ENCODE measurements at places on chromosomes 13 and 19.

- no peak for DNase-seq
These were observed 131.5 kb downstream of the SHISA2 start for GRCh38 chr13:25920277-25920676.

- no peak for DNase-seq
These were observed 7.3 kb downstream of the NKPD1 start for GRCh38 chr19:45153339-45154063.

GRCh38 chr19:11339254-11340098 lies at the start of gene RAB3D:
Gene RAB3D (minus strand): TSS chr19:11339657. CDS start chr19:11337399, 2,258 bp downstream.
- DNase-seq: peak; percentile 54

DNA sequence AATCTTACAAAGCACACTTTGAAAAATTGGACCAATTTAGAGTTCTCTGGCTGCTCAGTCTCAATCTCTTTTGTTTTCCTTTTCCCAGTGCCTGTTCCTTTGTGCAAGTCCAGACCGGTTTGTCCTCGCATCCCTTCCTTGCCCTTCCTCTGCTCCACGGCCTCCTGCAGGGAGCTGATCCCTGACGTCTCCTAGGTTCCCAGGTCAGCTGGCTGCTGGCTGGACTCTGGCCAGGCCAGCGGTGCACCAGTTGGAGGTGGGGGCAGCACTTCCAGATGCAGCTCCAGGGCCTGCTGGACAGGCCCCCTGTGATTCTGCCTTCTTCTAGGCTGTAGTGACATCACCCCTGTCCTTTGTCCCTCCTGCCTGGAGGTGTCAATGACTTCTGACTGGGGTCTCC lies 44.0 kb upstream of the KPNA3 start:
- no peak for DNase-seq

DNA sequence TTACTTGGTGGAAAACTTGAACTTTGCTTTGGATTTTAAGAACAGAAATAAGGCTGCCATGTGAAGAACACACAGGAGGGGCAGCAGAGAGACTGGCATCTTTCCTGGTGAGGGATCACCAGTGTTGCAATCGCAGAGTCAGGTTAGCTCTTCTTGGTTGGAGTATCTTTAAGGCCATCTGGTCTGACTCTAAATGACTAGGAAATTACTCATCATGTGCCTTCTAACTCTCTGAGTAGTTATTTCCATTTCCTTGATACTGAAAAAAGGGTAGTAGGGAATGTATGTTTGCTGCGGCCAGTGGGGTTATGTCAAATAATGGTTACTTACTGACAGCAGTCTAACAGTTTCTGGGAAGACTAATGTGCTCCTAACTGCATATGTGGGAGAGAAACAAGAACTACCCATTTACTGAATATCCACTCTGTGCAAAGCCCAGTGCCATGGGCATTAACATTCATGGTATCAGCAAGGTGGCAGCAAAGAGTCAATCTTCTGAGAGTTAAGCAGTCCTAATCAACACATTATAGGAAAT lies 122.1 kb downstream of the COG6 start:
- DNase-seq: no peak

GRCh38 chr19:5953680-5954213 lies 24.2 kb downstream of the RANBP3 start:
- no peak for DNase-seq

GRCh38 chr13:111304603-111305289 lies 15.7 kb upstream of the TEX29 start:
- no peak for DNase-seq

DNA sequence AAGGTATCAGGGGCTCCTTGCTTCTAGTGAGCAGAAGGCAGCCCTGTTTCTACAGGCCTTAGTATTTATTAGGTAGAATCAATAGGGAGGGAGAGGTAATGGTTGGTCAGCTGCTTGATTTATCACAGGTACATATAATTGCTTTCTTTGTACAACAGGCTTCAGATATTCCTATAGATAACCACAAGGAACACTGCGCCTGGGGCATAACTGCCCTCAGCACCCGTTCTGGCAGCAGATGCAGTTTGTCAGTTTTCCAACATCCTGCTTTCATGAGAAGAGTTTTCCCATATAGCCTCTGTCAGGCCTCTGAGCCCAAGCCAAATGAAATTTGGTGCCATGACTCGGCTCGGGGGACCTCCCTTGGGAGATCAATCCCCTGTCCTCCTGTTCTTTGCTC lies 12.4 kb upstream of the ZNF486 start:
- DNase-seq: no peak

DNA sequence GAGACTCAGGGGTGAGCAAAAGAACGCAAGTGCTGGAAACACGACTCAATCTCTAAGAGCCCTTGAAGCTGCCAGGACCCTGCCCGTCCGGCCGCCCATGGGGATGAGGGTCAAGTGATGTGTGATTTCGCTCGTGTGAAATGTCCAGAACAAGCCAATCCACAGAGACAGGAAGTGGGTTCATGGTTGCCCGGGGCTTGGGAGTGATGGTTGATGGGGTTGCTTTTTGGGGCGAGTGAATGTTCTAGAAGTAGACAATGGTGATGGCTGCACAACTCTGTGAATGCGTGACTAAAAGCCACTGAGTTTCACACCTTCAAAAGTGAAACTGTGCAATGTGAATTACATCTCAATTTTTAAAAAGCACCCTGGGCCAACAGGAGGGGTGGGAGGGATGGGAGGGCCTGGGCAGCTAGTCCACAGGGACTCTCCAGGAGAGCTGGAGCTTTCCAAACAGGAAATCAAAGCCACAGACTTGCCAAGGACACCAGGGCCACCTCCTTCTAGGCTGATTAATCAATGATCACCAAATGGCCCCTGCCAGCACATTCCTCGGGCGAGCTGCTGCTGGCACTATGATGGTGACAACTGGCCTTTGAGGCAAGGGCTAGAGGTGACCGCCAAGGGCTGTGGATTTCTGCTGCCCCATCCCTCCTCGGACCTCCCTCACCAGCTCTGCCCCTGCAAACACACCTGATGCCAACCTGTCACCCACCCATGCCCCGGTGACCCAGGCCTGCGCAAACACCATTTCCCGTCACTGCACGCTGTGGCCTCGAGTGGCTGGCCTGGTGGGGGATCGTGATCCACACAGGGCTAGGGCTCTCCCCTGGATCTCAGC lies 14.0 kb downstream of the DPP9 start:
- DNase-seq: no peak

DNA sequence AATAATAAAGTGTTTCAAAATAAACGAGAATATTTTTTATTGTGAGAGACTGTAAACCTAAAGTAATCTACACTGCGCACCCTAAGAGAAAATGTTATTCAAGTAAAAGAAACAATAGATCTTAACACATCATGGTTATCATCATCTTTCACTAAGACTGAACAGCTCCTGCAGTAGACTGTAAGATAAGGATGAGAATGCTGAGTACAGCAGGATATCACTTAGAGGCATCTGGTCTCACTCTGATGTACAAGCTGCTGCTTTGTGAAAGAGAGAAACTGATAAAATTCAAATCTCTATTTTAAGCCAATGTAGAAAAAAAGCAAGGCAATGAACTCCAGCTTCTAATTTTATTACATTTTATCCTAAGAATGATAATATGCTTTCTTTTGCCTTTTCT lies 261.7 kb upstream of the HTR2A start:
- DNase-seq: no peak

DNA sequence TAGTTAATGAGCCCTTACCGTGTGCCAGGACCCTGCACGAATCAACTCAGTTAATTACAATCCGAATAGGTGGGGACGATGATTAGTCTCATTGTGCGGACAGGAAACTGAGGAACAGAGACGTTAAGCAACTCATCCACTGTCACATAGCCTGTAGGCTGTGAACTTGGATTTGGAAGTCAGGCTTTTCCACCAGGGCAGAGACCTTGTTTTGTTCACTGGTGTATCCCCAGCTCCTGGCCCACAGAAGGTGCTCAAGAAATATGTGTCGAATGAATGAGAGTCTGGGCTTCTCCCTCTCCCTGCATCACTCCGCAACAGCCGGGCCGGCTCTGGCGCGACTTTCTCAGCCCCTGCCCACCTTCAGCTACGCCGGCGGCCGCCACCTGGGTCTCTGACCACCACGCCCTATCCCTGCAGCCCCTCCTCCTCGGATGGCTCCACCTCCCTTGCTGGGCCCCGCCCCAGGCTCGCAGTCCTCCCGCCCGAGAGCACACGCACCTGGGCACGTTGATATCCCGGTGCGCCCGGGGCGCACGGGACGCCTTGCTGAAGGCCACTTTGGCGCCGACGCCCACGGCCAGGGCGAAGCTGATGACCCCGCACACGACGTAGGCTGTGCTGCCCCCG lies 1.3 kb downstream of the SHISA7 start:
- no peak for DNase-seq

DNA sequence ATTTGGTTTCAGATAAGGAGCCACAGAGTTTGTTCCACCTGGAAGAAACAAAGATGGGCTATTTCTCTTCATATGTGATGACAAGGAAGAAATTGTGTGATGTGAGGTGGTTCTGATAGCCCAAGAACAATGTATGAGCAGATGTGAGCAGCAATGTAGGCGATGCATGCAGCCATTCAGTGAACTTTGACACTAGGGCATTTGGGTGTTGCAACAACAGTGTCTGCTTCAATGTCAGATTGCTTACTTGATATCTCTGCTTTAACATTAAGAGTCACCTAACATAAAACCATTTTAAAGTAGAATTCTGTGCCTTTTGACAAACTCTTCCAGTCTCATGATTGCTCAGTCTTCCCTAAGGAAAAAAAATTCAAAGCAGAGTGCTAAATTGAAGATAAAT lies 865.4 kb downstream of the SLITRK6 start:
- DNase-seq: no peak

DNA sequence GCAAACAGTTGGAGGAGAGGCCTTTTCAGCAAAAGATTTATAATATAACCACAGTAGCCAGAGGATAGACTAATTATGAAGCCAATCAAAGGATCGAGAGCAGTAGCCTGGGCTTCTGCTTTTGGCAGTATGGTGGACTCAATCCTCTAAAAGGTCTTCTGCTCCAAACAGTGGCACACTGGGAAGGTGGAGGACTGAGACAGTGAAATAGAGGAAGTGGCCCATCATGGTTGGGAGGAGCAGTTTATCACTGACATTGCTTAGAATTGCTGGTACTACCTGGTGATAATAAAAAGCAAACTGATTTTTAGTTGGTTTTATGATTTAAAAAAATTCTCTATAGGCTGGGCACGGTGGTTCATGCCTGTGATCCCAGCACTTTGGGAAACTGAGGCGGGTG lies 20.9 kb upstream of the PLAUR start:
- no peak for DNase-seq

- DNase-seq: no peak
These were observed 472.2 kb downstream of the KLF5 start for GRCh38 chr13:73531014-73531413.

DNA sequence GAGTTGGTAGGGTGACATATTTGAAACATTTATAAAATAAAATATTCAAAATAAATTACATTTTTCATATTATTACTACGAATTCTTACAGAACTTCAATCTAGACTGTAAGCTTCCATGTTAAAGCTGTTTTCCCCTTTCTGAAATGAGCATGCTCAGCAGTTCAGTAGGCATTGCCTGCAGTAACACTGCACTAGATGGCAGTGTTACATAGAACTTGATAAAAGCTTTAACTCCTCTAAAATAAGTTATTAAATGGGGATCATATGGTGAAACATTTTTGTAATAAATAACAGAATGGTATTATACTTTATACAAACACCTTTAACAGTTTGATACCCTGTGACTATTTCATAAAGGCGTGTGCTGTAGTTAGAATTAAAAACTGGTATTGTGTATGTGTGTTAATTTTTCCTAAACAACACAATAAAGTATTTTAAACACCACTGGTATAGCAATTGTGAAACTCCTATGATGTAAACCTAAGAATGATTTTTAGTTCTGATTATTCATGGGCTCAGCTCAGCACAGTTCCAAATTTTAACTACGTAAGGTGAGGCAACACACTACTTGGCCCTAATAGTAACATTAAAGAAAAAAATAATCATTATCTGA lies 11.6 kb upstream of the GPR18 start:
- DNase-seq: no peak

DNA sequence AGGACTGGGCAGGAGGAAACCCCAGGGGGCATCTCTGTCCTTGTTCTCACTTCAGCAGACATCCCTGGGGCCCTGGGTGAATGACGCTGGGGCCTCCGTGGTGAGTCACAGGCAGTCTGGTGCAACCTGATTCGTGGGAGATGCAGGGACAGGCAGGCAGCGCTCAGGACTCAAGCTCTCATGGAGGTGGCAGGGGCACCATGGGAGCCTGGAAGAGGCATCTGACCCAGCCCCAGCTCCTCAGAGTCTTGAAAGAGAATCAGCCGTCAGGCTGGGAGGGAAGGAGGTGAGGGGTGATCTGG lies 14.0 kb upstream of the PTOV1 start:
- no peak for DNase-seq

GRCh38 chr19:45826934-45827333 lies 11.8 kb upstream of the RSPH6A start:
- DNase-seq: no peak

- DNase-seq: no peak
These were observed 49.4 kb upstream of the TNFSF11 start for GRCh38 chr13:42524487-42525034.

DNA sequence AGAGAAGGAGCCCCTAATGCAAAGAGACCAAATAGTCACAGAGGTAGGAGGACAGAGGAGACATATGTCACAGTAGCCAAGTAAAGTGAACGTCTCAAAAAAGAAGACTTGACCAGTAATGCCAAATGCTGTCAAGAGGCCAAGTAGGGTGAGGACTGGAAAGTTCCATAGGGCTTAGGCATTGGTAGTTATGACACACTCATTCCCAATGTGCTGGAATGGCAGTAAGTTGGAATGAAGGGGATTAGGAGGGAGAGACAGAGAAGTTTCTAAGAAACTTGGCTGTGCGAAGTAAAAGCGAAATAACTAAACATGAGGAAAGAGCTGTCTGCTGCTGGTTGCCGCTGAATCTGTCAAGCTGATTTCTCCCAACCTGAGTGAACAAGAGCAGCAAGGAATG lies 14.9 kb upstream of the FRY start:
- no peak for DNase-seq
